Stomach (tissue), 19 donors: ENCODE measurements at places on chromosomes 13 and 19. TPM values are rescaled to one million over a fixed set of nuclear protein-coding genes. Genes with fewer than 3 reads are reported as not detected.

DNA sequence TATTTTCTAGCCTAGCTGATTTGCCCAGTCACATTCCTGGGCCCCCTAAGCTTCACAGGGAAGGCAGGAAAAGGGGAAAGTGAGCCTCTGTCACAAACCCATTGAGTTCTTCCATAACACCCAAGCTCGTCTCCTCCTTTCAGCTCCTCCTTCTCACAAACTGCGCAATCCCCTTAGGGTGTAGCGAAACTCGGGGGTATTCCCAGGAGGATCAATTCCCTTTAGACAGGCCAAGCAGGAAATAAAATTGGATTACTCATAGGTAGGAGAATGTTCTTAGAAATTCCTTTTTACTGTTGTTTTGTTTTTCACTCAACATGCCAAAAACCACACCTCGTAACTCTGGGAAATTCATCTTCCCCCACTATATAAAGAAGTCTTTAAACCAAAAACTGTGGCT, 139.3 kb downstream of the IRS2 start:
- DNase-seq: no peak
- H3K4me1 ChIP-seq: no peaks in the 10 kb centered on the region
- H3K27ac ChIP-seq: no peak overlapping the region
- no peak overlapping the region for H3K4me3 ChIP-seq
- H3K36me3 ChIP-seq: no peaks in the 10 kb centered on the region

Gene NACC1
- total RNA-seq: 26.3 TPM

Gene PPM1N
- total RNA-seq: 0.92 TPM

GRCh38 chr19:11401808-11402543, 17.1 kb downstream of the RGL3 start:
- no peak for DNase-seq
- no peak overlapping the region for H3K4me3 ChIP-seq
- H3K4me1 ChIP-seq: peaks cover 6% of the 10 kb centered on the region
- H3K27ac ChIP-seq: no peak overlapping the region
- H3K36me3 ChIP-seq: no peaks in the 10 kb centered on the region

DNA sequence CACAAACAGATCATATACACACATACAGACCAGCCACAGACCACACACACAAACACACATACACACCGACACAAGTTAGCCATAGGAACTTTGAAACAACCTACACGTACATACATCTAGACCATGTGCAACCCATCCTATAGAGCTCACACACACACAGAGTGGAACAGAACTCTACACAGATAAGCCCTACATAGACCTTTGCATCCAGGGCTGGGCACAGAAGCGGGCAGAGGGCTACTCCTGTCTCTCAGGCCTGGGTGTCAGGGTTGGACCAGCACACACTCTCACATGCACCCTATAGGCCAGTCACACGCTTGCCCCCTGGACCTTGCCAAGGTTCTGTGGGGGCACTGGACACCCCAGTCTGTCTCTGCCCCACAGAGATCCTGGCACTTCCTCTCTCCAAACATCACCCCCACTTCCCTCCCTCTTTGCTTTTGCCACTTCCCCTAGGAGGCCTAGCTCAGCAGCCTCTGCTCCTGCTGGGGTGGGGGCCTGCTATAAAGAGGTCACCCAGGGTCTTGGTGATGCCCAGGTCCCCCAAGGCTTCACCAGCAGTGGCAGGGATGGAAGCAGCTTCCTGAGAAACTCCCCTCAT, 5.8 kb upstream of the JUNB start:
- no peak overlapping the region for H3K4me3 ChIP-seq
- H3K4me1 ChIP-seq: peaks cover 76% of the 10 kb centered on the region
- peak; percentile 53 for DNase-seq
- H3K27me3 ChIP-seq: no peaks in the 10 kb centered on the region
- peak overlapping the region; percentile 100 for H3K27ac ChIP-seq

DNA sequence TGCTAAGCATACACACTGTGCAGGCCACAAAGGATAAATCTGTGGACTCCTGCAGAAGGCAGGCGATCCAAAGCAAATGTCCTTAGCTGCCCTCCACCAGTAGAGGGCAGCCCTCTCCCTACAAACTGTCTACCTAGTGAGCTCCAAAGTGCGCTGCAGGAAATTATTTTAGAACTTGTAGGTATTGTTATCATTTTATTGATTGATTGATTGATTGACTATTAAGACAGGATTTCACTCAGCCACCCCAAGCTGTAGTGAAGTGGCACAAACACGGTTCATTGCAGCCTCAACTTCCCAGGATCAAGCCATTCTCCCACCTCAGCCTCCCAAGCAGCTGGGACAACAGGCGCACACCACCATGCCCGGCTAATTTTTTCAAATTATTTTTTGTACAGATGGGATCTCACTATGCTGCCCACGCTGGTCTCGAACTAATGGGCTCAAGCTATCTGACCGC, 37.3 kb downstream of the RNF6 start:
- H3K4me3 ChIP-seq: no peak overlapping the region
- H3K27ac ChIP-seq: no peak overlapping the region
- H3K36me3 ChIP-seq: no peaks in the 10 kb centered on the region

DNA sequence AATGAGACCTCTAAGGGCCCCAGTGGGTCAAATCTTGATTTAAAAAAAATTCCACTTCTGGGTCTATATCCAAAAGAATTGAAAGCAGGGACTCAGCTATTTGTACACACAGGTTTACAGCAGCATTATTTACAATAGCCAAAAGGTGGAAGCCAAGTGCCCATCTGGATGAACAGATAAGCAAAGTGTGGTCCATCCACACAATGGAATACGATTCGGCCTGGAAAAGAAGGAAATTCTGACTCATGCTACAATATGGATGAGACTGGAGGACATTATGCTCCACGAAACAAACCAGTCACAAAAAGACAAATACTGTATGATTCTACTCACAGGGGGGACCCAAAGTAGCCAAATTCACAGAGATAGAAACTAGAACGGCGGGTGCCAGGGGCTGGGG, 76.7 kb downstream of the CACNA1A start:
- H3K27ac ChIP-seq: no peak overlapping the region
- H3K4me1 ChIP-seq: no peaks in the 10 kb centered on the region
- H3K36me3 ChIP-seq: no peaks in the 10 kb centered on the region
- H3K4me3 ChIP-seq: no peak overlapping the region

DNA sequence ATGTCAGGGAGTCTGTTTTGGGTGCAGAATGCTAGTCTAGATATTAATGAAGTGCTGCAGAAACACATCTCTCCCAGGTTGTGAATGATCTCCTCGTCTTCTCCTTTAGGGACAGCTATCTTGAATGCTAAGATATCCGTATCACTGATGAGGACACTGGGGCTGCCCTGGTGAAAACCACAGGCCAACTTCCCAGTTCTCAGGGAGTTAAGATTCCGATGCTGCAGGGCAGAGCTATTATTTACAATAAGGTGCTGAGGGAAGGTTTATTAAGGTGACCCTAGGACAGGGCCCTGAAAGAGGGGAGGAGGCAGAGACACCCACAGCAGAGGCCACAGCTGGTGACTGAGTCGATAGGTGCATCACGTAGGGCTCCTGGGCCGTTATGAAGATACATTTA, 66.1 kb downstream of the TNFRSF19 start:
- no peak for DNase-seq
- H3K4me1 ChIP-seq: peaks cover 9% of the 10 kb centered on the region
- H3K4me3 ChIP-seq: no peak overlapping the region

Gene EID2B
- total RNA-seq: 5.7 TPM

Gene SHISA2
- total RNA-seq: not detected

Gene OR7A5
- not detected for total RNA-seq

DNA sequence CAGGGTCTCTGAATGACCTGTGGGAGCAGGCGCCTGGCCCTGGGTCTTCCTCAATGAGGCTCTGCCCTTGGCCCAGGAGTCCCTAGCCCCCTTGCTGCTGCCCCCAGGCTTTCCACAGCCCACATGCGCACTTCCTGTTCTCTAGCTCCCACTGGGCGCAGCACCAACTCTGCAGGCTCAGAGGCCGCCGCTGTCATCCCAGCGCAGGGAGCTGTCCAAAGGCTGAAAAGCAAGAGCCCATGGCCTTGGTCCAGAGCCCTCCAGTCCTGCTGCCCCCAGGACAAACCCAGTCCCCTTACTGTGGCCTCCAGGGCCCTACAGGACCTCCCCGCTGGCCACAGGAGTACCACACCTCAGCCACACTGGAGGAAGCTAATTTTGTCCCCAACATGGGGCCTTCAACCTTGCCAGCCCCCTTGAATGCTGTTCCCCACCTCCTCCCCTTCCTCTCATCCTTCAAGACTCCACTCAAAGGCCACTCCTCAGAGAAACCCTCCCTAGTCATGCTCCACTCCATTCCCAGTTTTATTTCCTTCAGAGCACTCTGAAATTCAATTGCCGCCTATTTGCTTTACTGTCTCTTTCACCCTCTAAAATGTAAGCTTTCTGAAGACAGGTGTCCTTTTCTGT, 8.0 kb upstream of the POU2F2 start:
- H3K27me3 ChIP-seq: no peaks in the 10 kb centered on the region
- H3K27ac ChIP-seq: no peak overlapping the region
- no peak overlapping the region for H3K4me3 ChIP-seq
- no peaks in the 10 kb centered on the region for H3K36me3 ChIP-seq
- H3K4me1 ChIP-seq: no peaks in the 10 kb centered on the region

Gene ZNF222
- 2.2 TPM for total RNA-seq

GRCh38 chr13:47991859-47992258, 9.2 kb downstream of the SUCLA2 start:
- no peaks in the 10 kb centered on the region for H3K4me1 ChIP-seq
- H3K27ac ChIP-seq: no peak overlapping the region
- H3K4me3 ChIP-seq: no peak overlapping the region

- no peaks in the 10 kb centered on the region for H3K4me1 ChIP-seq
- DNase-seq: no peak
- no peak overlapping the region for H3K4me3 ChIP-seq
- H3K27me3 ChIP-seq: no peaks in the 10 kb centered on the region
- H3K27ac ChIP-seq: no peak overlapping the region
Observed at GRCh38 chr13:100746953-100747683, 72.5 kb upstream of the TMTC4 start.

Gene CBY2
- not detected for total RNA-seq
